ENCODE measurements at places on chromosomes 4 and X. TPM values are rescaled to one million over a fixed set of nuclear protein-coding genes. Genes with fewer than 3 reads are reported as not detected.
A peak's percentile ranks its signal among the peaks of the same experiment; 100 is the strongest.

DNA sequence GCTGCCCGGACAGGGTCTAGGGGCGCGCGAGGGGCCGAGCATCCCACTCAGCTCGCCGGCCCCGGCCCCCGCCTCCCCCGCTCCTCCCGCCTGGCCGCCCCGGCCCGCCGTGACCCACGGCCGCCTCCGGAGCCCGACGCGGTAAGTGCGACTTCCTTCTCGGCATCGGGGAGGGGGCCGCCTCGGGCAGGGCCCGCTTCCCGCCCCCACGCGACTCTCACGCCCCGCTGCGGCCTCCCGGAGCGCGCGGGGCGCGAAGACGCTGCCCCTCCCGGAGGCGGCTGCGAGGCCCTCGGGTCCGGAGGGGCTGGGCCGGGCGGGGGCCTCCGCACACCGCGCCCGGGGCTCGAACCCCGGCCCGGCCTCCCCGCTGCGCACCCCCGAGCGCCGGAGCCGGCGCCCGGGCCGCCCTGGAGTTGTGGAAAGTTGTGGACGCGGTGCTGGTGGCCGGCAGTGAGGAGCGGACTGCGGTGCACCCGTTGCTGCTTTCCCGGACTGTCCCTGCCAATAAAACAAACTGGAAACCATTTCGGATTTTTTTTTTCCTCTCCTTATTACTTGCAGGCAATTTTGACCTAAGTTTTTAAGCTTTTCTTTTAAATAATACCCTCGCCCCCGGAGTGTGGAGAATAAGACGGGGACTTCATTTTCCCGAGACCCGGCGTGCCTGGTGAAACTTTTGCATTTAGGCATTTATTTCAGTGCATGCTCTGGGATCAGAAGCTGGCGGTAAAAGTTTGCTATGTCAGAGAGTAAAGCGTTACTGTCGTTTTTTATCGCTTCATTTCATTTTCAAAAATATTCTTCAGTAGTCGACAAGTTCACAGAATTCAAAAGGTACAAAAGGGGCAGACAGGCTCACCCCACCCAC, 13.0 kb upstream of the TMEM156 start:
- no peak for DNase-seq
- peaks cover 53% of the 10 kb centered on the region for H3K4me1 ChIP-seq
- peak overlapping the region; percentile 87 for H3K4me3 ChIP-seq
- H3K27me3 ChIP-seq: no peaks in the 10 kb centered on the region
- peaks cover 8% of the 10 kb centered on the region for H3K36me3 ChIP-seq

The INTU gene
- total RNA-seq: 0.03 TPM

DNA sequence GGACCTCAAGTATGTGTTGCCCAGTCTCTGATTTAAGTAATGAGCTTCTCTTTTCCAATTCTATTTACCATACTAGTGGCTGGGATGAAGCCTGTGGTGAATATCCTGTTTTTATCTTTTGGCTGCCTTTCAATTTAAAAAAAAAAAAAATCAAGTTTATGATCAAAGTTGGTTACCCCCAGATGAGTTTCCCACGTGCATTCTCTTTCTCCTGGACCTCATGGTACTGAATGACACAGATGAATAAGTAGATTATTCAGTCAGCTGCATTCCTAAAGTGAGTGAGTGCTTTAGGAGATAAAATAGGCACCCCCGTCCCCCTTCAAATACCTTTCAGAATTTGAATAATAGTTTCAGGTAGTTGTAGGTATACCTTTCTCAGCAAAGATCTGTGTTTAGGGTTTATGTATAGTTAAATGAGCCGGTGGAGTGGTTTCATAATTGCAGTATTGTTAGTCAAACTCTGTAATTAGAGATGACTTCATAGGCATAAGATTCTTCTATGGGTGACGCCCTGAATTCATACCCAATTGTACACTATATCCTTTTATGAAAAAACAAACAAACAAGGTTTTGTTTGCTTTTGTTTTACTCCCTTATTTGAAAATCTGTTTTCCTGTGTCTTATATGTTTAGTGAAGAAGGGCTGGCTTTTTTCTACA, 41.9 kb downstream of the PLS3 start:
- H3K27ac ChIP-seq: no peak overlapping the region
- no peaks in the 10 kb centered on the region for H3K4me1 ChIP-seq
- no peak overlapping the region for H3K4me3 ChIP-seq
- H3K27me3 ChIP-seq: no peaks in the 10 kb centered on the region
- no peak for DNase-seq

DNA sequence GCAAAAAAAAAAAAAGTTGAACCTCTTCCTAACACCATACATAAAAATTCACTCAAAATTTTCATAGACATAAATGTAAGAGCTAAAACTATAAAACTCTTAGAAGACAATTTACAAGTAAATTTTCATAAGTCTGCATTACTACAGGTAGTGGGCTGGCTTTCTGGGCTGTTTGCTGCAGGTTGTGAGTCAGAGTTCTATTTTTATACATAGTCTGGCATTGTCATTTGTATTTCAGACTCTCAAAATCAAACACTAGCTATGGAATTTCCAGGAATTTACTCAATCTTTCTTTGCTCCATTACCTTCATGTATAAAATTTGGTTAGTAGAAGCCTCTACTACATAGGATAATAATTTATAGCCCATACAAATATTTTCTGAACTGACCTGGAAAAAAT, 227.2 kb downstream of the COX18 start:
- H3K4me1 ChIP-seq: no peaks in the 10 kb centered on the region
- DNase-seq: no peak
- H3K36me3 ChIP-seq: no peaks in the 10 kb centered on the region
- no peak overlapping the region for H3K27ac ChIP-seq
- no peaks in the 10 kb centered on the region for H3K27me3 ChIP-seq
- no peak overlapping the region for H3K4me3 ChIP-seq

The HTN3 gene
- total RNA-seq: not detected

- no peak overlapping the region for H3K4me3 ChIP-seq
- no peaks in the 10 kb centered on the region for H3K27me3 ChIP-seq
- no peaks in the 10 kb centered on the region for H3K36me3 ChIP-seq
- no peak overlapping the region for H3K27ac ChIP-seq
- DNase-seq: no peak
- H3K4me1 ChIP-seq: no peaks in the 10 kb centered on the region
Observed at GRCh38 chr4:167614866-167615265, 380.6 kb upstream of the SPOCK3 start.

The MAGEA10 gene
- not detected for total RNA-seq

The UGT2A3 gene
- total RNA-seq: not detected

DNA sequence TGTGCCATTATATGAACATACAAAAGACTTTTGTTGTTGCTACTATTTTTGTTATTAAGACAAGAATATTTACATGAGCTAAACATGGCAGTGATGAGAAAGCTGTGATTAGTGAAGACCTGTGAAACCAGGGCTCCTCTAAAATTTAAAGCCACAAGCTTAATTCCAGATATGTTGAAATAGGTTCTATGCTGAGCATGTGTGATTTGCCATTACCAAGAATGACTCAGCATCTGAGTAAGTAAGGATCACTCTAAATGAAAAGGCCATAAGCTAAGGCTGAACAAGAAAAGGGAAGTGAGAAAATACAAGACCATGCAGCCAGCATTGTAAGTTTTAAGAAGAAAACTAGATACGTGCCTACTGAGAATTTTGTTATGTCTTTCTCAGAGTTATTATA, 75.9 kb upstream of the CAMK2D start:
- no peaks in the 10 kb centered on the region for H3K27me3 ChIP-seq
- H3K36me3 ChIP-seq: no peaks in the 10 kb centered on the region
- H3K27ac ChIP-seq: no peak overlapping the region
- DNase-seq: no peak
- no peak overlapping the region for H3K4me3 ChIP-seq

The TBC1D8B gene
- 2.2 TPM for total RNA-seq

DNA sequence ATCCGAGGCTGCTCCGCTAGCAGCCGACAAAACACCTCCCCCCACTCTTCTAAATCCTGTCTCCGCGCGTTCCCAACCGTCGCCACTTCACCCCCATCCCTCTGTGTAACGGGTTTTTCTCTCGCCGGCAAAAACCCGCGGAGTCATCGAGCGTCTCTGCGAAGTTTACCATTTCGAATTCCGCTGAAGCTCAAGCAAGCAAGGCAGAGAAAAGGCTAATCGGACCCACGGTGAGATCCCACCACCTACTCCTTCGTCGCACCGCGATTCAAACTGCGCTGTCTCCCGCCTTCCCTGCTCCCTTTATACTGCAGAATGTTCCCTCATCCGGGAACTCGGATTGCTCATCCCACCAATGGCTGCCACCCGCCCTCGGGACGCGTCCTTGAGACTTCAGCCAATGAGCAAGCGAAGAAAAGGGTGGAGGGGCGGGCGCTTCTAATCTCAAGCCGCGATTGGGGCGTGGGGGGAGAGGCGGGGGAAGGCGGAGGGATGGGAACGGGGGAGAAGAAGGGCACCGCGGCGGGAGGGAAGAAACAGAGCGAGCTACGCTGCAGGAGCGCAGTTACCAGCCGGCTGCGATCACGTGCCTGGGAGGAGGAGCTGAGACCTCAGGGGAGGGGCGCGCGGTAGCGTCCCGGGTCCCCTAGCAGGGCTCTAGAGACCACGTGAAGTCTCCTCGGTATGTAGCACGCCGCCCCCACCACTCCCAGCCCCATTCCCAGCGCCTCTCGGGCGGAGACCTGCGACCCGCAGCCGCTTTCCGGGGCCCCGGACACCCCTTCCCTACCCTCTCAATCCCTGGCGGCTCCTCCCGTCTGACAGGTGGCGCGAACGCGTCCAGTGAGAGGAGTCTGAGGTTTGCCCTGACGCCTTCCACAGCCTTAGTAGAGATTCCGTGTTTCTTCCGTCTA, at the start of gene H2AZ1:
TSS of gene H2AZ1 (minus strand) at position 277 of the 914 bp plus-strand sequence. CDS start at position 172, 105 bp downstream.
- H3K36me3 ChIP-seq: peaks cover 18% of the 10 kb centered on the region
- H3K4me3 ChIP-seq: no peak within 1 kb of the TSS
- peaks cover 25% of the 10 kb centered on the region for H3K4me1 ChIP-seq

- H3K27ac ChIP-seq: no peak overlapping the region
- peaks cover 8% of the 10 kb centered on the region for H3K27me3 ChIP-seq
- no peaks in the 10 kb centered on the region for H3K36me3 ChIP-seq
- H3K4me1 ChIP-seq: no peaks in the 10 kb centered on the region
- H3K4me3 ChIP-seq: no peak overlapping the region
Observed at GRCh38 chr4:47251348-47252135, 212.0 kb downstream of the COMMD8 start.

DNA sequence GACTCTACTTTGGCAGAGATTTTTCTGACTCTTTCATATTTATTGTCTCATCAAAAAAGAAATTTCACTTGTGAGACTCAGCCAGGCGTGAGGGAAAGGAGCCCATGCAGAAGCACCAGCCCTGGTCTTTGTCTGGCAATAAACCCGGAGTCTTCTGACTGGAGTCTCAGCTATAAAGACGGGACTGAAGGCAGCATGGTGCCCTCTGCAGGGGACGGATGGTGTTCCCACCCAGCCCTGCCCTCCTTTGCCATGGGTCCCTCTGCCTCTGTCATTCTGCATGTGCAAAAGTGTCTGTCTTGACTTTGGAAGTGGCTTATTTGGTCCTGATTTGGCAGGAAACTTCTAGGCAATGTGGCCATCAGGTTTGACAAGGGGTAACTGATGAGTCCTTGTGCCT, 14.2 kb downstream of the ZNF185 start:
- DNase-seq: no peak
- no peak overlapping the region for H3K4me3 ChIP-seq
- H3K27ac ChIP-seq: no peak overlapping the region
- H3K36me3 ChIP-seq: no peaks in the 10 kb centered on the region
- H3K4me1 ChIP-seq: no peaks in the 10 kb centered on the region

The PPP4R3C gene
- total RNA-seq: not detected

- H3K27me3 ChIP-seq: no peaks in the 10 kb centered on the region
- no peak overlapping the region for H3K4me3 ChIP-seq
- no peaks in the 10 kb centered on the region for H3K36me3 ChIP-seq
- DNase-seq: no peak
- no peaks in the 10 kb centered on the region for H3K4me1 ChIP-seq
Observed at GRCh38 chr4:18733961-18734360, 712.4 kb upstream of the LCORL start.

- no peak for DNase-seq
- H3K27me3 ChIP-seq: peaks cover 2% of the 10 kb centered on the region
- no peak overlapping the region for H3K27ac ChIP-seq
Observed at GRCh38 chr4:82899374-82900065, 1.0 kb upstream of the THAP9 start.

- peaks cover 38% of the 10 kb centered on the region for H3K36me3 ChIP-seq
- H3K27ac ChIP-seq: peak overlapping the region; percentile 37
- peaks cover 22% of the 10 kb centered on the region for H3K4me1 ChIP-seq
- no peak overlapping the region for H3K4me3 ChIP-seq
Observed at GRCh38 chr4:37837446-37837845, 11.0 kb downstream of the PGM2 start.

DNA sequence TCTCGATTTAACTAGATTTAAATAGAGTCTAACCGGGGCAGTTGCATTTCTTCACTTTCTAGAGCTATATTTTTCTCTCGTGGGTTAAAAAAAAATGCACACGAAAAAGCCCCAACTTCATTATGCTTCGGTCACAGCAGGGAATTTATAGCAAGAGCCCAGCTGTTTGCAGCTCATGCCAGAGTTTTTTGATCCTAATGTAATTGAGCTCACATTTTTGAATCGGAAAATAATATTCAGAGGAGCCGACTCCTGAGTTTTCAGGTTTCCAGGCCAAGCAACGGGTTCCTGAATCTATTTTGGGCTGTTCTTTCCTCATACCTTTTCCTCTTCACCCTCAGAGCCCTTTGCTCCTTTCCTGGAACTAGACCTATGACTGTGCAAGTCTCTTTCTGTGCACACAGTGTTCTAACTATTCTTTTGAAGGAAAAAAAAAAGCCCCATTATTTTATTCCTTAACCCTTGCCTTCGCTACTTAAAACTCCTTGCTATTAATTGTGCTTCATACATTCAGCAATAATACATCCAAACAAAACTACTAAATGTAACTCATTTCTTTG, 27.5 kb upstream of the ESX1 start:
- no peaks in the 10 kb centered on the region for H3K4me1 ChIP-seq
- H3K36me3 ChIP-seq: no peaks in the 10 kb centered on the region

DNA sequence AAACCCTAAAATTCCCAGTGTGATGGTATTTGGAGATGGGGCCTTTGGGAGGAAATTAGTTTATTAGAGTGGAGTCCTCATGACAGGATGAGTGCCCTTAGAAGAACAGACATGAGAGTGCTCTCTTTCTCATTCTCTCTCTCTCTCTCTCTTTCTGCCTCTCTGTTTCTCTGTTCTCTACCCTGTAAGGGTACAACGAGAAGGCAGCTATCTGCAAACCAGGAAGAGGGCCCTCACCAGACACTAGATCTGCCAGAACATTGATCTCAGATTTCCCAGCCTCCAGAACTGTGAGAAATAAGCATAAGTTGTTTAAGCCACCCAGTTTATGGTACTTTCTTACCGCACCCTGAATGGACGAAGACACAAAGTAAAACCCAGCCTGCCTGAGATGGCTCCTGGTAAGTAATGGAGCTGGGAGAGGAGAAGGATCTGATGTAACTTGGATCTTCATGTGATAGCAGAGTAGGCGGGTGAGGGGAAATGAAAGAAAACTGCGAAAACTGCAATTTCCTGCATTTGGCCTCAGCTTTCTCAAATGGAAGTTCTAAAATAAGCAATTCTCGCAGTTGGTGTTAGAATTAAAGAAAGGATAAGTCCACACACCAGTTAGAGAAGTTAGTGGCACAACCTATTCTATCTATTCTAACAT, 8.7 kb upstream of the CDS1 start:
- H3K4me3 ChIP-seq: no peak overlapping the region
- H3K4me1 ChIP-seq: peaks cover 12% of the 10 kb centered on the region
- no peak for DNase-seq
- peaks cover 11% of the 10 kb centered on the region for H3K27me3 ChIP-seq
- H3K36me3 ChIP-seq: no peaks in the 10 kb centered on the region

Data from activated CD8-positive, alpha-beta memory T cell treated with anti-CD3 and anti-CD28 coated beads, Interleukin-2, amount 10 ng/mL, durations not matched to agents 7 days and 5 days (primary cell).